ENCODE measurements at places on chromosomes 6 and 20. TPM values are rescaled to one million over a fixed set of nuclear protein-coding genes. Genes with fewer than 3 reads are reported as not detected.

Gene CCN5
- 1.5 TPM for total RNA-seq

Gene REPS1
- total RNA-seq, result 29.5 TPM

Gene PAK5
- total RNA-seq, result not detected

Gene MICB
- total RNA-seq, result 21.9 TPM

Gene HLA-DPB1
- 21.1 TPM for total RNA-seq

Gene ISM1
- total RNA-seq, result 0.33 TPM

Gene HS3ST5
- 2.0 TPM for total RNA-seq

Gene CLVS2
- total RNA-seq, result 0.12 TPM

Gene VNN1
- not detected for total RNA-seq

Gene SLC18B1
- 6.3 TPM for total RNA-seq
